ENCODE measurements at places on chromosomes 1 and 21.

DNA sequence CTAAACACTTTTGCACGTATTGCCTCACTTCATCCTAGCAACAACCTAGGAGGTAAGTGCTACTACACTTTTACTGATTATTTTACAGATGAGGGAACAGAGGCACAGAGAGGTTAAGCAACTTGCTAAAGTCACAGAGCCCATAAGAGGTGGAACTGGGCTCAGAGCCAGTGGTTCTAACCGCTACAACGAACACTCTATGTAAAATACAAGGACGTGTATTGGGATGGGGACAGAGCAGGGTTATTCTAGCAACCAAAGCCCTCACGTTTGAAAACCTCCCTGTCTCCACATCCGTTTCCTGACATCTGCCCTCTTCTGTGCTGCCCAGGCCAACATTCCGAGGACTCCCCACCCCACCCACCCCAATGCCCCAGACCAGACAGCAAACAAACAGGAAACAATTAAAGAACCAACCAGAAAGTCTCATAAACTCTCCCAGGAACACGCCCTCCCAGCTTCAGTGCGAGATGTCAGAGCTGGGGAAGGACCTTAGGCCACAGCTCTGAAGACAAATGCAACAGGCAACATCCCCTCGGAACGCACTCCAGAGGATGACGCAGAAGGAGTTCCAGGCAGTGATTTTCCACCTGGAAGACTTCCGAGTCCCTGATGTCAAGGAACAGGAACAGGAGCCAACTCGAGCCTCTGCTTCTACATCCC, 41.1 kb downstream of the GLIS1 start:
- no peak for DNase-seq

DNA sequence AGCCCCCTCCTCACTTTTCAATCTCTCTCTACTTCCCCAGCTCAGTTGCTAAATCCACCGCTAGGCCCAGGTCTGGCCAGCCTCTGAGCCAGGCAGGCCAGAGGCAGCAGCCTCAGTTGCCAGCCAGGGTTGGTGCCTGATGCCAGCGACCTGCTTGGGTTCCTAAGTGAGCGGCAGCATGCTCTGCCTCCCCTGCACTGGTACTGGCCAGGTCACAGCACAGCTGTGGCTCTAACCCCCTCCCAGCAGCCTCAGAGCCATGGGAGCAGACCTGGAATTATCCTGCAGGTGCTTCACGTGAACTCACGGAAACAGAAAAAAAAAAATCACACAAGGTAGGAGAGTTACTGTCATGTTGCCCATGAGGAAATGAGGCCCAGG, 82.5 kb upstream of the ATF3 start:
- no peak for DNase-seq

DNA sequence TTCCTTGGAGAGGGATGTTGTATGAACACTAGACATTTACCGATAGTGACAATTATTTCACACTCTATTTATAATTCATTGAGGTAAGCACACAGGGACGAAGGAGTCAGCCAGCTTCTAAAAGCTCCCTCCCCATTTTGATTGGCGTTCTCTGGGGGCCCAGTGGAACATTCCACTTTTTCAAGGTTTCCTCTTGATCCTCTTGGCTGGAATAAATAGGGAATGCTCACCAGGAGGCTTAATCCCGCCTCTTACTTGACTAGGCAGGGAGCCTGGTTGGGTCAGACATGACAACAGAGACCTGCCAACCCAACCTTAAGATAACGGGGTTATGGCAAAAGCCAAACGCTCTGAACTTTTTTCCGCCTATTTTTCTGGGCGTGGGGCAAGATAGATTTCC, 974 bp downstream of the ACTN2 start:
- no peak for DNase-seq

- no peak for DNase-seq
These were observed 71.4 kb upstream of the FAM20B start for GRCh38 chr1:178954325-178954690.

DNA sequence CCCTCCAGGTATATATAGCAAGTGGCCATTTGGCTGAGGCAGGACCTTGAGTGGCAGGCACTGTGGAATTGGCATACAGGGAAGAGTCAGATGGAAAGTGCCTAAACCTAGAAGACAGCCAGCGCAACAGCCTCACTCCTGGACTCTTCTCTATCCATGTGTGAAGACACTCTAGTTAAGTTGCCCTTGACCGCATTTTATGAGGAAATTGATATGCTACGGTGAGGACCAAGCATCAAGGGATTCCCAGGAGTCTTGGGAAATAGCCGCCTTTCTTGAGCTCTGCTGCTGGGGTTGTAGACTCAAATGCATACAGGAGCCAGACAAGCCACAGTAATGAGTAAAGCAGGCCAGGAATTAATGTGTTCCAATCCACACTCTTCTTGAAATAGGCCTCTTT, 145.9 kb upstream of the KAZN start:
- no peak for DNase-seq

Data from epithelial cell of prostate (primary cell).